Frontal cortex (tissue), 4 donors: ENCODE measurements at places on chromosomes 1 and 21. TPM values are rescaled to one million over a fixed set of nuclear protein-coding genes. Genes with fewer than 3 reads are reported as not detected.

PRAMEF5 gene
- total RNA-seq, result not detected

F13B gene
- total RNA-seq, result not detected

CFAP141 gene
- total RNA-seq, result not detected

MLLT11 gene
- 95.8 TPM for total RNA-seq
